Activated naive CD4-positive, alpha-beta T cell treated with anti-CD3 and anti-CD28 coated beads, Interleukin-2, amount 50 U/mL, for 16 hours (primary cell): ENCODE measurements at places on chromosomes 1 and 21.

- no peak for DNase-seq
These were observed 2.7 kb upstream of the MIS18A start for GRCh38 chr21:32281531-32281930.

- no peak for DNase-seq
These were observed 38.8 kb upstream of the CLCA4 start for GRCh38 chr1:86507935-86508582.

DNA sequence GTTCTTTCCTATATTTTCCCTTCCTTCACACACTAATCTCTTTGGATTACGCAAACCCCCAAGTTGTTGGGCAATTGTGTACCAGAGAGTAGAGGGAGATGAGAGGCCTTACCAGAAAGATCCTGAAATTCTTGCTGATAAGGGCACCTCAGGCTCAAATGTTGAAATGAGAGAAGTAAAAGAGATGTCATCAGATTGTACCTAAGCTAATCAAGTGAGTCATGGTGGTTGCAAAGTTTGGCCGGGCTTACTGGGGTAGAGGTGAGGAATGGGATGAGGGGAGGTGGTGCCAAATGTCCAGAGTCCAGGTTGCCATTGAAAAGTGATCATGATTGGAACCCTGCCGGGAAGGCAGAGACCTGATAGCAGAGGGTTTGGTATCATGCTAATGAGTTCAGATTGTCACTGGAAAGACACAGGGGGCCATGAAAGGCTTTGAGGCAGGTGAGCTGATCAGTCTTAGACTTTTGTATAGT, 43.1 kb downstream of the OPTC start:
- no peak for DNase-seq

DNA sequence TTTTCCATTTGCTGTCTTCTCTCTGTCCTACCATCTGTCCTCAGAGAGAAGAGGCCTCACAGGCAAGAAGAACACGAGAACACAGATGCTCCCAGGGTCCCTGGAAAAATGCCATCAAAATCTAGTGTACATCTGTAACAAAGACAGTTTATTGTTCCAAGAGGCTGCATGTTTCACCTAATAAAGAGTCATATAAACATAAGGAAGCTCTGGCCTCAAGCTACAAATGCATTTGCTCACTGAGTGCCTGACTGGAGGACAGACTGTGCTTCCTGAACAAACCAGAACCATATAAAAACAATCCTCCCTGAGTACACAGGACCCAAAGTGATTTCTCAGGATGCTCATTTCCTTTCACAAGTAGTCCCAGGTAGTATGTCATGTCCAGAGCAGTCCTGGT, 76.3 kb upstream of the SLC44A3 start:
- no peak for DNase-seq
